ENCODE measurements at places on chromosomes 2 and 18.

- DNase-seq = no peak
These were observed 93.7 kb downstream of the TPGS2 start for GRCh38 chr18:36735130-36735529.

DNA sequence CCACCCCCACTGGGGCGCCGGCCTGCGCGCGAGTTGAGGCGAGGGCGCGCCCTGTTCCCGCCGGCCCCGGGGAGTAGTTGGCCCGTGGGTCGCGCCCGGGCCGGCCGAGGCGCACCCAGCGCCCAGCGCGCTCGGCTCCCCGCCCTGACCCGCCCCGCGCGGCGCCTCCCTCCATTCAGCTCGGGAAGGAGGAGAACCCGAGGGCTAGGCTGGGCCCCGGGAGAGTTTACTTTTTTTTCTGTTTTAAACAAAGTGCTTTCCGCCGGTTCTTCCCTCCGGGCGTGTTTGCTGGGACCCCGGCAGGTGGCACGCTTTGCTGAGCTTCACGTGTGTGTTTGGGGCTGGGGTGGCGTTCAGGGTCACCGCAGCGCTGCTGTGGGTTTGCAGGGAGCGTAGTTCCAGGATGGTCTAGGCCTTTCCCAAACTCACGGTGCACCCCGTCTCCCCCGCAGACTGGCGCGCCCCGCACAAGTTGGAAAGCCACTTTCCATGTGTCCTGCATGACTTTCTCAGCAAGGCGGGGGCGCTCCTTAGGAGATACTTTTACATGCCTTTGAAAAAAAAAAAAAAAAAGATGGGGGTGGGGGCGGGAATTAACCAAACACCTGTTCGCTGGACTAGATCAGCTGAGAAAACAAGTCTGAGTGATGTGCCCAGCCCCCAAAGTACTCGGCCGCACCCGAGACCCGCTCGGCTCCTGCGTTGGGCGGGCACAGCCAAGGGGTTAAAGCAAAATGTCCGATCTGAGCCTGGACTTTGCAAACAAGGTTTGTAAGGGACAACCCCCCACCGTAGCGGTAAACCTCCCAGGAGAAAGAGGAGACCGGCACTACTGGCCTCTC lies 825 bp downstream of the ITGA6 start:
- DNase-seq = no peak

GRCh38 chr2:157158111-157158510 lies 99.4 kb upstream of the GALNT5 start:
- no peak for DNase-seq

DNA sequence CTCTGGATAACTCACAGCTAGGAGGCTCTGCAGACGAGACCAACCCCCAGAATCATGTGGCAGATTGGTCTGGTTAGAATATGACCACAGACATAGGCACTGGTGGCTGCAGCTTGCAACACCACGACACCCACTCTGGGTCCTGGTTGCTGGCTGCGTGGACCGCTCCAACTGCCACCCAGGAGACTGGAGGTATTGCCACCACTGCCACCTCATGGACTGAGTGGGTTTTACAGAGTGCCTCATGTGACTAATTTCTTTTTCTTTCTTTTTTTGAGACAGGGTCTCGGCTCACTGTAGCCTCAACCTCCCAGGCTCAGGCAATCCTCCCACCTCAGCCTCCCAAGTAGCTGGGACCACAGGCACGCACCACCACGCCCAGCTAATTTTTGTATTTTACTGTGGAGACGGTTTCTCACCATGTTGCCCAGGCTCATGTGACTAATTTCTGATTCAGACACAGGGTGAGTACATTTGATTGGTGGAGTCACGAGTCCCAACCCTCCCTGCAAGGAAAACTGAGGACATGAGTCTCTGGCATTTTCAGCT lies 29.9 kb upstream of the NT5DC4 start:
- peak; percentile 56 for DNase-seq

- DNase-seq = no peak
These were observed 82.4 kb upstream of the PHLPP1 start for GRCh38 chr18:62632788-62633455.

GRCh38 chr2:35714883-35715282 lies 640.7 kb upstream of the CRIM1 start:
- DNase-seq = no peak

GRCh38 chr2:45860136-45861121 lies 209.0 kb downstream of the PRKCE start:
- no peak for DNase-seq

- no peak for DNase-seq
These were observed 36.1 kb downstream of the OSBPL6 start for GRCh38 chr2:178230396-178230795.

DNA sequence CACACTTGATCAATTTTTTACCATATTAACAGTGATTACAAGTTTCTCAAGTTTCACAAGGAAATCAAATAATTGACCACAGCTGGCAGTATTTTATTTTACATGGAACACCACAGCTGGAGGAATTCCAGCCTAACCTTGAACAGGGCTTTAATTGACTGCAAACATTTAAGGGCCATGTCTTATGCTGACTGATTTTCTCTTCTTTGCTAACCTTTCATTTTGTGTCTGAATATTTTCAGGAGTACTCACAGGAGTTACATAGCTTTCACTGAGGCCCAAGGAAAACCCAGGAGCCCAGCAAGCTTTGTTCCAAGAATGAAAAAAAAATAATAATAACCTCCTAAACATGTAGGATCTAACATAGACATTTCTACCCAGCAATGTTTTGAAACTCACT lies 49.6 kb downstream of the FRZB start:
- no peak for DNase-seq

DNA sequence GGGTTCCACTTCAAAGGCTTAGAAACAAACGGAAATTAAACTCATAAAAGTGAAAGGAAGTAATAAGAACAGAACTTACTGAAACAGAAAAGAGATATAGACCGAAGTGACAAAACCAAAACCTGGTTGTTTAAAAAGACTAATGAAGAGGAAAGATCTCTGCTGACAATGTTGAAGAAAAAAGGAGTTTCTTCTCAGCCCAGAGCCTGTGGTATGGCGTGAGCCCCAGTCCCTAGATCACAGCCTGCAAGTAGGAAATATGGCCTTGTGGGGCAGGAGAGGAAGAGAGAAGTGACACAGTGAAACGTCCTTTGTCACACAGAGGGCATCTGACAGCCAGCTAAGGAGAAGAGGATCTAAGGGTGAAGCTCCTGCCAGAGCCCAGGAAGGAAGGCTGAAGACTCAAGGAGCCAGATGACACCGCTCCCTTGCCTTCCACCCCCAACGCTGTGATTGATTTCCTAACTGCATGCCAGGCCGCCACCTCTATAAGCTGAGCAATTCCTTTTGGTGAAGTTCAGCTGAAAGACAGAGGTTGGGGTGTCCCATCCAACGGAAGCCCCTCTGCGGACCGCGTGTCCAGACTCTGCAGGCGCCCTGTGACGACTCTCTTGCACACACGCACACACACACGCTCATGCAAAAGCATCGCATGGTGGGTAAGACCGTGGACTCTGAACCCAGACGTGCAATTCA lies 141.1 kb downstream of the HDAC4 start:
- DNase-seq = no peak

GRCh38 chr2:166297951-166298350 lies 77.8 kb downstream of the SCN9A start:
- DNase-seq = no peak

DNA sequence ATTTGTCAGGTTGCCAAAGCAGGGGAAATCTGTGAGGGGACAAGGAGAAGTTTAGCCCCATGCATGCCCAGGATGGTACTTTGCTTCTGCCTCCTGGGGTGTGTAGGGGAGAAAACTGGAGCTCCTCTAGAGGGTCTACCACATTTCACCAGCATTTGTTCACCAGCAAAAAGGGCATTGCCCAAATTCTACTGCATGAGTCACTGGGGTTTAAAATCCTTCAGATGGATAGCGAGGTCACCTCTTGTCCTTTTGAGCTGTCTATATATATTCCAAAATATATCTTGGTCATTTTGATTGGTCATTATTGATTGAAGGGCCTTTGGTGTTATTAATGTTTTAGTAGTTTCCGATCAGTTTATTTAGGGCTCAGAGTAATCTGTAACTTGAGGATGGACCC lies 18.7 kb downstream of the FHOD3 start:
- DNase-seq = no peak

- no peak for DNase-seq
These were observed 77.0 kb downstream of the VSNL1 start for GRCh38 chr2:17617516-17617915.

DNA sequence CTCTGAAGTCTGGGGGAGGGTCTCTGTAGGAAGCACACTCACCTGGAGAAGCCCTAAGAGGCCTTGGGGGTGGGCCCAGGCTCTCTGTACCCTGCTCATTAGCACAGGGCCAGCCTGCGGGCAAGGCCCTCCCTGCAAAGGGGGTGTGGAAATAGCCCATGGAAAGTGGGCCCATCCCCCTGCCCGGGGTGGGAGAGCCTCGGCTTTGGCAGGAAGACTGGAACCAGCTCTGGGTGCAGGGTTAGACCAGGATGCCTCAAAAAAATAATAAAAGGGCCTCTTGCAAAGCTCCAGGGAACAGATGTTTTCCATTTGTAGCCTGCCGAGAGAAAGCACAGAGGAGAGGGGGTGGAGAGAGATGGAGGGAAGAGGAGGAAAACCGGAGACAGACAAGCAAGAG lies 98.7 kb downstream of the STPG4 start:
- DNase-seq = peak; percentile 72

DNA sequence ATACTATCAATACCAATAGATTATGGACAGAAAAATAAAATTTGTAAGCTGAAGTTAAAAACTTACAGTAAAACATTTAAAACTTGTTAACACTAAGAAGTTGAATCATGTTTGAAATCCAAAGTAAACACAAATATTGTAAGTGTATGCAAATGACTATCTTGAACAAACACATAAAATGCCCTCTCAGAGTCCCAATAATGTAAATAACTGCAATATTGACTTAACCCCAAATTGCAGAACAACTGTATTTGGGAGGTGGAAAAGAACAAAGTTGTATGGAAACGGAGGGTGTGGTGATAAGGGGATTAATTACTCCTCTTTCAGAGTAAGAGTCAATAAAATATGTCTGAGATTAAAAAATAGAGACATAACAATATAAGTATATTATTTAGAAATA lies 140.0 kb upstream of the NOL4 start:
- no peak for DNase-seq

DNA sequence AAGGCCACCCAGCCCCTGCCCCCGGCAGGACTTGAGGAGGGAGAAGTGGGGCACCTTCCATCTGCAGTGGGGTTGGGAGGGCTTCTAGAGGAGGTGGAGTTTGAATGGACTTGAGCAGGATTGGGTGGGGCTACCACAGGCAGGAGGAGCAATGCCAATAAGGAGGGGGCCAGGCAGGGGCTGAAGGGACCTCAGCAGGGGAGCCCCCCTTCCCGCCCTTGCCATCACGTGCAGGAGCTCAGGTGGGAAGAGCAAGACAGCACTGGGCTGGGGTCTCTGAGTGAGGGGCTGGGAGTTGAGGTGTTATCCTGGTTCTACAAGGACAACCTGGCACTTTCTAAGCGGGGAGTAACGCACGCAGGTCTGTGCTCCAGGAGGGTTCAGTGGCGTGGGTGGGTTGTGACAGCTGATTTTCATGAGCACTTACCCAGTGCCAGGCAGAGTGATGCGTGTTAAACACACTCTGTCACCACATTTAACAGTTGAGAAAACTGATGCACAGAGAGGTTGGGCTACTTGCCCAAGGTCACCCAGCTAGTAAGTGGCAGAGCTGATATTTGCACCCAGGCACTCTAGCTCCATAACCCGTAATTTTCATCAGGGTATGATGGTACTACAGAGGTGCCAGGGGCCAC lies 4.8 kb downstream of the CHRND start:
- DNase-seq = no peak

DNA sequence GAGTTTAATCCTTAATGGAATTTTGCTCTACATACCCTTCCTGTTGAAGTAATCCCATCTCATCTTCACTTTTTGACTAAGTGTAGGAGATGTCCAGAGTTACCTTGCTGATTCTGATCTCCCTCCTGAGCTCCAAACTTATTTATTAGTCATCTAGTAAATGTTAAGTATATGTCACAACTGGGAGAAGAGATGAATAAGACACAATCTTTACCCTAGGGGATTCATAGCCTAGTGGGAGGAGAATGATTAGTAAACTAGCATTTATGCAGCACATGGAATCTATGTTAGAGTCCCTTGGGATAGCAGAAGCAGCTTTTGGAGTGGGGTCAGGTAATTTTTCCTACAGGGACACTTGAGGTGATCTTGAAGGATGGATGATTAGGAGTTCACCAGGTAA lies 20.7 kb downstream of the ACVR2A start:
- DNase-seq = no peak

GRCh38 chr18:78830826-78831225 lies 148.8 kb upstream of the SALL3 start:
- no peak for DNase-seq

- DNase-seq = no peak
These were observed 6.6 kb downstream of the BMPR2 start for GRCh38 chr2:202382684-202383083.
